ENCODE measurements at places on chromosomes 11 and 22.

DNA sequence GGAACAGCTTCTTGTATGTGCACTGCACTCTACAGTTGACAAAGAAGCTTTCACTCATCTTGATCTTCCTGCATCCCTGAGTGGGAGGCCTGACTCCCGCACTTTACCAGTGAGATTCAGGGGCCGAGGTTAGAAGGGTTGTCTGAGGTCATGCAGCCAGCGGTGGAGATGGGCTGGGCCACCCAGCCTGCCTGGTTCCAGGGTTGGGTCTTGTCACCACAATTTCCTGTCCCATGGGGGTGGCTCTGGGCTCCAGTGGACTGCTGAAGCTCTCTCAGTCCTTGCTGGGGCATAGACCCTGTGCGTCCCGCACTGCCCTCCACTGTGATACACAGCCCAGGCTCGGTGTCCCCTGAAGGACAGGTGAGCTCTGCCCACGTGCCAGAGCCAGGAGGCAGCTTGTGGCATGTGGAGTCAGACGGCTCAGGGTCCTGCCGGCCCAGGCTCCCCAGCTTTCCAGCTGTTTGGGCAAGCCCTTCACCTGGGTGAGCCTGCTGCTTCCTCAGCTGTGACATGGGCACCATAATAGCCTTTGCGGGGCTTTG lies 6.9 kb upstream of the MYO7A start:
- no peak for DNase-seq

- no peak for DNase-seq
These were observed 212.1 kb upstream of the NARS2 start for GRCh38 chr11:78786746-78787145.

GRCh38 chr11:65563601-65564000 lies 5.4 kb upstream of the LTBP3 start:
- no peak for DNase-seq

DNA sequence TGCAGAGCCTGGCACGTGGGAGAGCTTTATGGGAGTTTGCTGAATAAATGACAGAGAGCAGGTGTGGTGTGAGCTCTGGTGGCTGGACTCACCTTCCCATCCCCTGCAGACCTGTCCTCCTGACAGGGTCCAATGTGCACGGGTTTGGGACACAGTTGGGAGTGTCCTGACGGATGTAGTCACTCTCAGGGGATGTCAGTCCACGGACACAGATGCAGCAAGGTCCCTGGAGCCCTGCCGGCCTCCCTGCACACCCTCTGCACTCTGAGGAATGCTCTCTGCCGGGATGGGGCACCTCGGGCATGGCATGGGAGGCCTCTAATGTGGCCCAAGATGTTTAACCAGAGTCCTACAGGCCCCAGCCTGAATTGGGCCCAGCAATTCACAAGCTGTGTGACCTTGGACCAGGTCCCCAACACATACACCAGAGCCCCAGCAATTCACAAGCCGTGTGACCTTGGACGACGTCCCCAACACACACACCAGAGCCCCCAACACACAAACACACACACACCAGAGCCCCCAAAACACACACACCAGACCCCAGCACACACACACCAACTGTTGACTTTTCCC lies 30.0 kb upstream of the RFPL3 start:
- DNase-seq, result no peak

- DNase-seq, result no peak
These were observed 28.0 kb downstream of the ZC3H12C start for GRCh38 chr11:110121204-110121603.

GRCh38 chr11:59218893-59219292 lies 6.2 kb upstream of the MPEG1 start:
- DNase-seq, result no peak

DNA sequence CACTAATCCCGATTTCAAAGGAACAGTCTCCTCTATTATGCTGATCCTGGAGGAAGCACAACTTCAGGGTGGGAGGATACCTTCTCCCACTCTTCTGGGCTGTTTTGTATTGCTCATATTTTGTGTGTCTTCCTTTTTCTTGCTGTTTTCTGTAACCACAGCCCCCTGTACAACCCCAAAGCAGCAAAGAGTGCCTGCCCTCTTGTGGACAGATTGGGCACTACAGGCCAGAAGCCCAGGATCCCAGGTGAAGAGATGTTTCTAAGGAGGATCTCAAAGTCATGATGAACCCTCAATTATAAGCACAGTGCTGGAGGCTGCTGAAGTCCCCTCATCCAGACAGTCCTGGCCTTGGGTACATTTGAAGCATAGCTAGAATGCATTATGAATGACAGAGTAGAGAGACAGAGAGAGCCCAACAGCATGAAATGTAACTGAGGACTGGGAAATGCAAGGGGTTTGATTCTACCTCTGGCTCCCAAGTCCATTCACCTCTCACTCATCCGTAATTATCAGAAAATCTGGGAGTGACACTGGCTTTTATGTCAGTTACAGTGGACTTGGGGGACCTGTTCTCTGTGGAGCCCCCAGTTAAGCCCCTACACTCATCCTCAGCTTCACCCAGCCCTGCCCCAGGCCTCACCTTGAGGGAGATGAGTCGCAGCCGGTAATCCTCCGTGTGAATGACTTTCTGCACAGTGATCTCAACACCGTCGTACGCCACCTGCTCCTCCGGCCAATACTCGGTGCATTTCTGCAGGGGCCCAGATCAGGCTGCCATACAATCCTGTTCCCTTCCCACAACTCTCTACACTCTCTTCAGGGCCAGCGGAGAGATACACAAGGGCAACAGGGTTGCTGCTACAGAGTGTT lies 6.2 kb upstream of the IGSF22 start:
- DNase-seq, result peak; percentile 52

GRCh38 chr11:64609436-64610047 lies 18.5 kb downstream of the SLC22A12 start:
- DNase-seq, result no peak

GRCh38 chr11:119338318-119338890 lies 2.3 kb downstream of the C1QTNF5 start:
- DNase-seq, result peak; percentile 67

GRCh38 chr11:5042091-5042490 lies 4.2 kb upstream of the OR52J3 start:
- DNase-seq, result no peak

DNA sequence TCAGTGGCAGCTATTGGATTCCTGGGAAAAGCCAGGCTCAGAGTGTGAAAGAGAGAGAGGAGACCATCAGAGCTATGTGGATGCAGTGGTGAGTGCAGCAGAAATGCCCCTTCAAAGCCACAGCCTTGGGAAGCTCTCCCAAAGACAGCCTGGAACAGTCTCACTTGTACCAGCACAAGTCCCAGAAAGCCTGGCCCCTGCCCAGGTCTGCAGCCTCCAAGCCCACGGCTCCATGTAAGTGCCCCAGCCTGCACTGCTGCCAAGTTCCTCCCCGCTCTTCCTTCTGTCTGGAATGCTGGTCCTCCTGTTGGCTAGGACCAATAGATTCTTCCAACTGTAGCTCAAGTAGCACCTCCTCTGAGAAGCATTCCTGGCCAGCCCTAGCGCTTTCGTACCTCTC lies 539.7 kb downstream of the MIAT start:
- DNase-seq, result no peak

GRCh38 chr11:64784813-64785581 lies 6.7 kb upstream of the SF1 start:
- no peak for DNase-seq

DNA sequence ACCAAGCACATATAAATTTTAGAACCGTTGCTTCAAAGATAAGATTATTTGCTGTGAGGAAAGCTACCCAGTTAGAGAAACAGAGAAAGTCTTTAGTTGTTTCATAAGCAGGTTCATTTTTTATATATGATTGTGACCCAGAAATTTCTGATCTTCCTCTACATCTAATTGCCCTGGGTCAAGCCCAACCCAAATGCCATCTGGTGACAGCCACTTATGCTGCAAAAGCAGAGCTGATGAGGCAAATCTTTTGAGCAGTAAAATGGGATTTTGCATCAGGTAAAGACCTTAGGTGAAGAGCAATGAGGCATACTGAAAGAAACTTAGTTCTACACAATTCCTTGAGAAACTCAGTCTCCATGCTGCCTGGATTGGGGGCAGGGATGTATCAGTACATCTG lies 28.0 kb downstream of the SYT9 start:
- no peak for DNase-seq

DNA sequence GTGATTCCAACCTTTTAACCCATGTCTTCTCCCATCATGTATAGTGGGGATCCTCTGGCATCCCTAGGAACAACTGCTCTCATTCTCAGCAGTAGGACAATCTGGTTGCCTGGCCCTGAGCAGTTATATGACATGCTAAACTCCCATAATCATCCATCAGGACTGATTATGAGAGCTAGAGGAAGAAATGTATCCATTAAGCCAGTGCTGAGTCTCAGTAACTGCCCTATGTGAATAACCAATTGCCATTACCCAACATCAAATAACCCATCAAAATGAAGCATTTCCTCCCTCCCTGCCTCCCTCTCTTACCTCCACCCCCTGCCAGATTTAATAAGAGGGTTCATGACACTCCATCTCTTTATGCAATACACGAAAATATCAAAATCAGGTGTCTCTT lies 277.6 kb downstream of the NXPE2 start:
- DNase-seq, result no peak

DNA sequence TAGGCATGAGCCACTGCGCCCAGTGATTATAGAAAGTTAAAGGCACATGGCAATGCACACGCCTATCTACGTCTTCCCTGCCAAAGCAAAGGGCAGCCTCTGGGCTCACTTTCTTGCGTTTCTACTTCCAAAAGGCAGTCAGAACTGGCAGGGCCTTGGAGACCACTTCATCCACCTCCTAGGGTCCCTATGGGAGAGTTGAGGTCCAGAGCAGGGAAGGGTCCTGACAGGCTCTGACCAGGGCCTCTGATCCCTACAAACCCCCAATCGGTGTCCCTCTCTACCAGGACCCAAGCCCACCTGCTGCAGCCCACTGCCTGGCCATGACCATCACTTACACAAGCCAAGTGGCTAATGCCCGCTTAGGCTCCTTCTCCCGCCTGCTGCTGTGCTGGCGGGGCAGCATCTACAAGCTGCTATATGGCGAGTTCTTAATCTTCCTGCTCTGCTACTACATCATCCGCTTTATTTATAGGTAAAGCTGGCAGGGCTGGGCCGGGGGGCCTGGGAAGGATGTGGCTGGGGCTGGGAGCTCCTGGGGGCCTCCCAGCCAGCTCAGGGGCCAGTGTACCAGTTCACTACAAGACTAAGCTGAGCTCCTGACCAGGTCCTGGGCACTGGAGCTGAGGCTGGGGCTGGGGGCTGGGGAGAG lies 1.5 kb downstream of the BEST1 start:
- no peak for DNase-seq

DNA sequence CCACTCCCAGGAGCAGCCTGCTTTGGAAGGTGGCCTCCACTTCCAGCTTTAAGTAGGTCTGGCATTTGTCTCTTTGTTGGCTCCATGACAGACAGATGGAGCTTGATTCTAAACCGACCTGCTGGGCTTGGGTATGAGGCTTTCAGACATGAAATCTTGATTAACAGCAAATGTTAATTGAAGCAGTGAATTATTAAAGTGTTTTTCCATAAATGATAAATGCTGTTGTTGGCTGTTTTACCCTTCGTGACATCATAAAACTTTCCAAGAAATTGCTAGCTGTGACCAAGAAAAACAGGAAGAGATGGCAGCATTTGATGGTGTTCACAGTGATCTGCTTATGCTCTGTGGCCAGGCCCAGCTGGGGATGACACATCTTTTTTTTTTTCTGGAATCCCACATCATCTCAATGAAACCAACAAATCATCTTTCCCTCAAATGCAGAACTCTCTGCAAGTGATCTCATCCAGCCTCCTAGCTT lies 66.1 kb downstream of the RBMXL2 start:
- no peak for DNase-seq

DNA sequence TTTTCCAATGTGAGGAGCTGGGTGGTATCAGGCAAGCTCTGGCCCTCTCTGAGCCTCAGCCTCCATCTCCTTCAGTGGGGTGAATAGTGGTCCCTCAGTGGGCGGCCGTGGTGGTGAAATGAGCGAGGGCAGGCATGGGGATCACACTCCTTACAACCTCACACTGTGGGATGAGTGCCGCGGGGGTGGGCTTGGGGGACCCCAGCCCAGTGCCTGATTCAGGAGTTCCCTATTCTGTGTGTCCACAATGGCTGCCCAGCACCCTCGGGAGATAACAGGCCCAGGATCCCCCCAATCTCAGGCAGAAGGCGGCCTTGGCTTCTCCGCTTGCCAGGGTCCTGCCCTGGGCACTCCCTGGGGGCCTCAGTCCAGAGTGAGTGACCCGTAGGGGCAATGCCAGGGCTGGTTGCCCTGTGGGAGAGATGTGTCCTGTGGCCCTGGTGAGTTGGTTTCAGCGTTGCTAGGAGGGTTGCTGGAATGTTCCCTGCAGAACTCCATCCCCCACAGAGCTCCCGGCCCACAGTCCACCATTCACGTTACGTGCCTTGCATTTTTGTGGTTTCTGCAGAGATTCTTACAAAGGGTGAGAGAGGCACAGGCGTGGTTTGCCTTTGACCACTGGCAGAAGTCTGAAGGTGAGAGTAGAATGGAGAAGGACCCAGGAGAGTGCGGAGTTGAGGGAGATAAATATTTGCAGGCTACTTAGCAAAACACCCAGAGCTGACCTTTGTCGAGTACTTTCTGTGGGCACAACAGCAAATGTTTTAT lies 2.9 kb downstream of the ALDH3B1 start:
- DNase-seq, result no peak

DNA sequence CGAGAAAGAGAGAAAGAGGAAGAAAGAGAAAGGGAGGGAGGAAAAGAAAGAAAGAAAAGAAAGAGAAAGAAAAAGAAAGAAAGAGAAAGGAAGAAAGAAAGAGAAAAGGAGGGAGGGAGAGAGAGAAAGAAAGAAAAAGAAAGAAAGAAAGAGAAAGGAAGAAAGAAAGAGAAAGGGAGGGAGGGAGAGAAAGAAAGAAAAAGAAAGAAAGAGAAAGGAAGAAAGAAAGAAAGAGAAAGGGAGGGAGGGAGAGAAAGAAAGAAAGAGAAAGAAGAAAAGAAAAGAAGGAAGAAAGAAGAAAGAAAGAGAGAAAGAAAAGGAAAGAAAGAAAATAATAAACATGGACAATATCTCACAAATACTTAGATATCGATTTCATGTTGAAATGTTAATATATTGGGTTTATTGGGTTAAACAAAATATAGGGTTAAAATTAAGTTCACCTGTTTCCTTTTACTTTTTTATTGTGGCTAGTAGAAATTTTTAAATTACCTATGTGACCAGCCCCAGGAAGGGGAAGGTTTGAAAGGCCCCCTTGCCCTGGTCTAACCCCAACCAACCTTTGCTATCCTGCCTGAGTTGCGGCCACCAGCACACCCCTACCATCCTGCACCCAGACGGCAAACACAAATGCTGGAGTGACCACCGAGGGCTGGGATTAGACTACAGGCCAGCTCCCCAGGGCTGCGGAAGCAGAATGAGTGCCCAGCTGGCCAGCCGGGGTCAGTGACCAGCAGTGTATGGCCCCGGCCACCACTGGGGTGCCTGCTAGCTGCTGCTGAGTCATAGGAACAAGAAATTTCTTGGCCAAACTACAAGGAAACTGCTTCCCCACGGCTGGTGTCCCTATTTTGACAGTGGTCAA lies 81.0 kb upstream of the FGF3 start:
- no peak for DNase-seq
